ENCODE measurements at places on chromosomes 1 and 21. TPM values are rescaled to one million over a fixed set of nuclear protein-coding genes. Genes with fewer than 3 reads are reported as not detected.

The ITLN1 gene
- total RNA-seq: not detected

The SH2D1B gene
- total RNA-seq: 3.4 TPM

The RER1 gene
- total RNA-seq: 71.5 TPM

The PPM1J gene
- total RNA-seq: 2.4 TPM

The CD5L gene
- not detected for total RNA-seq

The HSF2BP gene
- total RNA-seq: 2.3 TPM

The PPCS gene
- 32.3 TPM for total RNA-seq

The RGS8 gene
- 1.5 TPM for total RNA-seq

The RGS13 gene
- not detected for total RNA-seq

The GJA8 gene
- total RNA-seq: not detected

- DNase-seq: no peak
These were observed 5.4 kb downstream of the CLCC1 start for GRCh38 chr1:108957888-108958287.

GRCh38 chr1:164718821-164719220, 159.8 kb downstream of the PBX1 start:
- no peak for DNase-seq

DNA sequence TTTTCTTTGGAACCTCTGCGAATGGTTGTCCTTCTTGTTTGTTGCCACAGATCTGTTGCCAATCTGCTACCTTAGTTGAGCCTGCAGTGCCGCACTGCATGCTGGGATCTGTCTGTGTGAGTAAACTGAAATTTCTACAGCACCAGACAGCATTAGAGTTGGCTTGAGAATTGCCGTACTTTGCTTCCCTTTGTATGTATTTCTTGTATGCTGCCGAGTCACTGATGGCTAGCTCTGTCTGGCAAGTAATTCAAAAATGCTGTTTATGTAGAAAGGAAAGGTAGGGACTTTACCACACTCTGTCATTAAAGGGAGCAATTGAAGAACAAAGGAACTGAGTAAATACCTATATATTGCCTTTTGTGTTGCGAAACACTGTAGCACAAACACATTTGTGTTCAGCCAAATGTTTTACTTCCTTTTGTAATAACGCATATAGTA, 857.4 kb downstream of the USP25 start:
- peak; percentile 89 for DNase-seq

GRCh38 chr1:44328671-44329416, 26.2 kb downstream of the ERI3 start:
- DNase-seq: no peak

- no peak for DNase-seq
These were observed 96.5 kb downstream of the GREM2 start for GRCh38 chr1:240515505-240515904.

DNA sequence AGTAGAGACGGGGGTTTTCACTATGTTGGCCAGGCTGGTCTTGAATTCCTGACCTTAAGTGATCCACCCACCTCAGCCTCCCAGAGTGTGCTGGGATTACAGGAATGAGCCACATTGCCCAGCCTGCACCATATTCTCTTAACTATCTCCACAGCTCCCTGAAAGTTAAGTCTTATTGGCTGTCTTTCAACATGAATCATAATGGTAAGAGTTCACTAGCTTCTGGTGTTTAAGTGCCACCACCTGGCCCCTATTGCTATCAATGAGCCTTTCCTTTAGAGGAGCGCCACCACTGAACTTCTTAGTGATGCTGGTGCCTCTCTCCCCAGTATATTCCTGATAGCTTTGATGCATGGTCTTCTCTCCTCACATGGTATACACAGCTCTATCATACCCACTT, 15.7 kb downstream of the ZFYVE9 start:
- no peak for DNase-seq

- DNase-seq: no peak
These were observed 41.4 kb upstream of the COL6A2 start for GRCh38 chr21:46056450-46056903.

- DNase-seq: no peak
These were observed 230.1 kb downstream of the ASTN1 start for GRCh38 chr1:176934370-176934769.

DNA sequence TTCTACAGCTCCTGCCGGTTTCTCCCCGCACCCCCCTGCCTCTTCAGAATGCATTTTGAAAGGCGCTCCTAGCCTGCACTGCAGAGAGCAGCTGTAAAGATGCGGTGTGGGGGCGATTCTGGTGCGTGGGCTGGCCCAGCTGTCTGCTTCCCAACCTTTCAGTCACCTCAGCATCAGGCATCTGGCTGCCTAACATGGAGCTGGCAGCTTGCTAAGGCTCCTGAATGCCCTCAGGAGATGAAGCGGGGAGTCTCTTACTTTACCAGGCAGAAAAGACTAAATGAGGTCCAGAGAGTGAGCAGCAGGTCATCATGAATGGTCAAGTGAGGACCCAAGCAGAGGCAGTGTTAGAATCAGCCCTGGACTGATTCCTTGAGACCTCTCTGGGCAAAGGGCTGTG, 8.7 kb downstream of the IER5 start:
- peak; percentile 84 for DNase-seq

DNA sequence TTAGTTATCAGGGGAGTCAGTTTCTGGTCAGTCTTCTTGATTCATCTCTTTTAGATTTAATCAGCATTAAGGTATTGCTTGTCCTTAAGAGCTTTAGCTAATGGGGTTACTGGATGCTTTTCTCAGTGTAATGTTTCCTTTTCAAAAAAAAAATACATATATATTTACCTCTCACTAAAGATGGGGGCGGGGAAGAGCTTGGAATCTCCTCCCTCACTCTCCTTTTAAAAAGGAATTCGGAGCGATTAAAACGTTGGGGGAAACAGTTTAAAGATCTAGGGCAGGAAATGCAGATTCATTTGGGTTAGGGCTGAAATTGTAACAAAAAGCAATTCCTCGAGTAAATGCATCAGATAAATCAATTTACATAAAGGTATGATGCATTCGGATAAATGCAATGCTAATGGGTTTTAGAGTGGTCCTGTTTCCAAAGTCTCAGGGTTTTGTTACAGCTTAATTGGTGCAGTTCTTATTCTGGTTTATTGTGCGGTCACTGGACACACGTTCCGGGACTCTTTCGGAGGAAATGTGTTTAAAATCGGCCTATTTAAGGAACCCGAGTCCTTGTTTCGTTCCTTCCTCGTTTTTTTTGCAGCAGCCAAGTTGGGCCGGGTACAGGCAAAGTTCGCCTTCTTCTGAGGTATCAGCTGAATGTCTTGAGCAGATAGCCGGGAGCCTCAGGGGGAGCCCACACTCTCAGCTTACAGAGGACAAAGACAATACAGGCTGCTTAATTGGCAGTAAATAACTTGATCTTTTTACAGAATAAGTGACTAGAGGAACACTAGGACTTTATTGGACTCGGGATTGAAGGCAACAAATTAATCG, 1.6 kb downstream of the LMO4 start:
- DNase-seq: peak; percentile 48

DNA sequence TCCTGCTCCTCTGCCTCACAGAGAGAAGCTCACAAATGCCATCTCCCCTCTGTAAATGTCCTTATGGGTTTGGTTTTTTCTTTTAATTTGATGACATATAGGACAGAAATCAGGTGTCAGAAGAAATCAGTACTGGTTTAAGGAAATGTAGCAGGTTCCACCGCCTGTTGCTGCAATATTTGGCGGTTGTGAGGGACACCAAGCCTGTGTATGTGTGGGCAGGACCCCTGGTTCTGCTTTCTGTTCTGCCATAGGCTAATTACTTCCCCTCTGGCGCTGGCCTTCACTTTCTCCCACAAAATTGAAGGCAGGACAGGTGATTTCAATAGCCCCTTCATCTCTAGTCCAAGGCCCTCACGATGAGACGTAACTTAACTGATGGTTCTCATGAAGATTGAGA, 69.2 kb downstream of the PRDM2 start:
- DNase-seq: no peak

GRCh38 chr1:115320377-115320776, 17.7 kb downstream of the NGF start:
- DNase-seq: no peak

GRCh38 chr1:42733415-42734200, 6.4 kb downstream of the CLDN19 start:
- no peak for DNase-seq

- DNase-seq: no peak
These were observed 244.8 kb downstream of the SMYD3 start for GRCh38 chr1:246262281-246262680.

DNA sequence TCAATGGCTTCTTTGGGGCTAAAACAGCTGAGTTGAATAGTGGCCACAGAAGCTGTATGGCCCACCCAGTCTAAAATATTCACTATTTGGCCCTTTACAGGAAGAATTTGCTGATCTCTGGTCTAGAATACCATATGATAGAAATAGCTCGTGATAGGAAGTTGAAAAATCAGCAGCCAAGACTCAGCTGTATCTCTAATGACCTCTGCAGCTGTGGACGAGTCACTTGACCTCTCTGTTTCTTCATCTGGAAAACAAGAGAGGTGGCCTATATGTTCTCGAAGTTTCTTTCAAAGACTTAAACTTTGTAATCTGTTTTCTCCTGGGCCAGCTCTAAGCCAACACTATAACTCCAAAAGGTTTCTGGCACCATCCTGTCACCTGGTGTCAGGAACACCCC, 129.2 kb downstream of the ZBTB18 start:
- no peak for DNase-seq

DNA sequence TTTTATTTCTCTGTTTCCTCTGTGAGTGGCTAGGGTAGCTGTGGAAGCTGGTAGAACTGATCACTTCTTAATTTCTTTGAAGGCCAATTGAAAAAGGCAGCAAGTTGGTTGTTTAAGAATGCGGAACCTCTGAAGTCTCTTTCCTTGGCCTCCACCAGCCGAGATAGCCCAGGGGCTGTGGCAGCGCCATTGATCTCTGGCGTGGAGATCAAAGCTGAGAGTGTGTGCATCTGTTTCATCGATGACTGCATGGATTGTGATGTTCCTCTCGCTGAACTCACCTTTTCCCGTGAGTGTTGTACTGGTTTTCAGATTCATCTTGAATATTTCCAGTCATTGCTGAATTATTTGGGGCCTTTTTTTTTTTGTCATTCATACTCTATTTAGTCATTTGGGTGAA, 97.7 kb downstream of the VPS13D start:
- no peak for DNase-seq

DNA sequence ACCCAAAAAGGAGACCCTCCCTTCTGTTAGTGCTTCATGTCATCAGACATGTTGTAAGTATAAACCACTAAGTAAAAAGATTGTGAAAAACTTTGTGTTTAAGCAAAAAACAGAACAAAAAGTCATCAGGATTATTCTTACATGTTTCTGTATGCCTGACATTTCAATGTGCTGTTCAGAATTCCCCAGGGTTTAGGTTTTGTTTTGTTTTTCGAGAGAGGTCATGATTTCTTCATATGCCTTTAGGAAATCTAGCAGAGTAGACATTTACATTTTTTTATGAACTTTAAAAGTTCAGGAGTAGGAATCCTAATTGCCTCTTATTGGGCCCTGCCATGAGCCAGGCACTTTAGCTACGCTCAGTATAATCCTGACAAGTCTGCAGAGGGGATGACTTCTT, 85.3 kb downstream of the VPS13D start:
- DNase-seq: no peak

- no peak for DNase-seq
These were observed 12.6 kb downstream of the FALEC start for GRCh38 chr1:150528196-150528595.

DNA sequence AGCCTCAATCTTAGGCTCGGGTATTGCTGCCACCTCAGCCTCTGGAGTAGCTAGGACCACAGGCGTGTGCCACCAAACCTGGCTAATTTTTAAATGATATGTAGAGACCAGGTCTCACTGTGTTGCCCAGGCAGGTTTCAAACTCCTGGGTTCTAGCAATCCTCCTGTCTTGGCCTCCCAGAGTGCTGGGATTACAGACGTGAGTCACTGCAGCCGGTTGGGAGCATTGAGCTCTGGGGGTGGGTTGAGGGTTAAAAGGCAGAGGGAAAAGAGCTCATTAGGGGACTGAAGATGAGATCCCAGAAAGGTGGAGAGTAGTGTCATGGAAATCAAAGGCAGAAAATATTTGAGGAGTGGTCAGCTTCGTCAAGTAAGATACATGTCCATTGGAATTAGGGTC, 7.1 kb downstream of the RAD54L start:
- no peak for DNase-seq

DNA sequence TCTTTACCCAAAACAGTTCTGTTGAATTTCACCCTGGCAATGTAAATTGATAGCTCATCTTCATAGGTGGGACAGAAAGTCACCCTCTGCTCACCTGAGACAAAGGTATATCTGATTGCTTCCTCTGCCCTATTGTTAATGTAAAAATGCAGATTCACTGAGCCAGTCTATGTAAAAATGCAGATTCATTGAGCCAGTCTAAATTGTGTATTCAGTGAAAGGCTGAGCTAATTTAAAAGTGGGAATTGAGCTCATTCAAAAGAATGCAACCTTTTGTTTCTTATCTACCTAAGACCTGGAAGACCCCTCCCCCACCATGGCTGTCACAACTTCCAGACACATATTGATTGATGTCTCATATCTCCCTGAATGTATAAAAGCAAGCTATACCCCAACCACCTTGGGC, 4.8 kb upstream of the MYSM1 start:
- DNase-seq: no peak
